ENCODE measurements at places on chromosomes 6 and 20.

GRCh38 chr20:50130356-50130723, 17.4 kb upstream of the UBE2V1 start:
- H3K27ac ChIP-seq = no peak overlapping the region
- no peak overlapping the region for H3K4me3 ChIP-seq
- no peak for DNase-seq
- H3K4me1 ChIP-seq = no peaks in the 10 kb centered on the region

DNA sequence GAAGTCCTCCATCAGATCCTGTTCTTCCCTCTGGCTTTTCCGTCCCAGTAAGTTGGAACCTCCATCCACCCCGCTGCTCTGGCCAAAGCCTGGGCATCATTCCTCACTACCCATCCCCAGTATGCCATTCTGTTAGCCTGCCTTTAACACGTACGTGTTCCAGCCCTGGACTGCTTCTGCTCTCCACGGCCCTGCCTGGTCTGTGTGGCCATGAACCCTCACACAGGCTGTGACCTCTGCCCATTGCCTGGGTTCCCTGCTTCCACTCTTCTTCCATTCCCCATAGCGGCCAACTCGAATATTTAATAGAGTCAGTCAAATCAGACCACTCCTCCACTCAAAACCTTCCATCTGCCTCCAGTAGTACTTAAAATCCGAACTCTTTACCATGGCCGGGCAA, 29.4 kb downstream of the RALGAPA2 start:
- H3K27ac ChIP-seq = no peak overlapping the region
- no peak for DNase-seq
- H3K36me3 ChIP-seq = no peaks in the 10 kb centered on the region
- no peaks in the 10 kb centered on the region for H3K27me3 ChIP-seq
- no peak overlapping the region for H3K4me3 ChIP-seq
- no peaks in the 10 kb centered on the region for H3K4me1 ChIP-seq

- H3K36me3 ChIP-seq = no peaks in the 10 kb centered on the region
- no peak overlapping the region for H3K4me3 ChIP-seq
- no peaks in the 10 kb centered on the region for H3K27me3 ChIP-seq
- peaks cover 8% of the 10 kb centered on the region for H3K4me1 ChIP-seq
These were observed 8.3 kb downstream of the ID4 start for GRCh38 chr6:19845266-19846041.

- H3K4me1 ChIP-seq = no peaks in the 10 kb centered on the region
- no peak overlapping the region for H3K4me3 ChIP-seq
- H3K36me3 ChIP-seq = peaks cover 4% of the 10 kb centered on the region
- no peak for DNase-seq
These were observed 19.1 kb upstream of the ERVFRD-1 start for GRCh38 chr6:11130605-11131004.

GRCh38 chr6:123016431-123017103, 20.5 kb downstream of the CLVS2 start:
- DNase-seq = peak; percentile 26
- H3K4me3 ChIP-seq = no peak overlapping the region
- no peak overlapping the region for H3K27ac ChIP-seq
- no peaks in the 10 kb centered on the region for H3K4me1 ChIP-seq
- H3K36me3 ChIP-seq = no peaks in the 10 kb centered on the region

- no peaks in the 10 kb centered on the region for H3K27me3 ChIP-seq
- H3K36me3 ChIP-seq = no peaks in the 10 kb centered on the region
- DNase-seq = peak; percentile 36
- no peaks in the 10 kb centered on the region for H3K4me1 ChIP-seq
- H3K27ac ChIP-seq = no peak overlapping the region
- H3K4me3 ChIP-seq = no peak overlapping the region
These were observed 31.7 kb upstream of the UBR2 start for GRCh38 chr6:42532038-42532669.

DNA sequence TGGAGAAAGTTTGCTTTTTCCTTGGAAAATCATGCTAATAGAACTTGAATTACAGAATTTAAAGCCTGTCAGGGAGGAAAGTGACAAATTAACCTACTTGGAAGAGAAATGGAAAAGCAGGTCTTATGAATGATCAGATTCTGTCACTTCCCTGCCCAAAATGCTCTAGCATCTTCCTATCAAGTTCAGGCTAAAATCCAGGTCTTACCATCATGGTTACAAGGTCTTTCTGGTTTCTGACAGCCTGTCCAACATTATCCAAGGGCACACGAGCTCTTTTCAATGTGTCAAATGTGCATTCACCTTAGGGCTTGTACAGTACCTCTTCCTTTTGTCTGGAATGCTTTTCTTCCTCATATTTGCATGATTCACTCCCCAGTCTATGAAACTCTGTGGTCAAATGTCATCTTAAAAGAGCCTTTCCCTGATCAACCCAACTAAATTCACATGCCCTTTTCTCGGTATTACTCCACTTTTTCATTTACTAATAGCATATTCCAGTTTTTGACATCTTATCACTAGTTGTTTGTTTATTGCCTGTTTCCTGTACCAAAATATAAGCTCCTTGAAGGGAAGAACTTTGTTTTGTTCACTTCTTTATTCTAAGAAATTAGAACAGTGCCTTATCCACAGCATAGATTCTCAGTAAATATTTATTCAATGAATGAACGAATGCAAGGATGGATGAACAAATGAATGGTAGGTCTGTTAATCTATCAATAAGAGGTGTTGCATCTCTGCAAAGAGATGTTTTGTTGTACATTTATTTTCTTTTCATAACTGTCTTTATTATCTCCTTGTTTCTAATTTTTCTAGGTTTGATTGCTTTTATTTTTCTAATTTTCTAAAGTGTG, 139.5 kb downstream of the BCAS1 start:
- H3K4me3 ChIP-seq = no peak overlapping the region
- peaks cover 9% of the 10 kb centered on the region for H3K4me1 ChIP-seq
- H3K27me3 ChIP-seq = no peaks in the 10 kb centered on the region
- DNase-seq = no peak
- H3K36me3 ChIP-seq = no peaks in the 10 kb centered on the region

GRCh38 chr6:136582711-136583471, 32.7 kb upstream of the MAP7 start:
- no peaks in the 10 kb centered on the region for H3K36me3 ChIP-seq
- no peak overlapping the region for H3K27ac ChIP-seq
- H3K4me1 ChIP-seq = no peaks in the 10 kb centered on the region
- no peaks in the 10 kb centered on the region for H3K27me3 ChIP-seq

DNA sequence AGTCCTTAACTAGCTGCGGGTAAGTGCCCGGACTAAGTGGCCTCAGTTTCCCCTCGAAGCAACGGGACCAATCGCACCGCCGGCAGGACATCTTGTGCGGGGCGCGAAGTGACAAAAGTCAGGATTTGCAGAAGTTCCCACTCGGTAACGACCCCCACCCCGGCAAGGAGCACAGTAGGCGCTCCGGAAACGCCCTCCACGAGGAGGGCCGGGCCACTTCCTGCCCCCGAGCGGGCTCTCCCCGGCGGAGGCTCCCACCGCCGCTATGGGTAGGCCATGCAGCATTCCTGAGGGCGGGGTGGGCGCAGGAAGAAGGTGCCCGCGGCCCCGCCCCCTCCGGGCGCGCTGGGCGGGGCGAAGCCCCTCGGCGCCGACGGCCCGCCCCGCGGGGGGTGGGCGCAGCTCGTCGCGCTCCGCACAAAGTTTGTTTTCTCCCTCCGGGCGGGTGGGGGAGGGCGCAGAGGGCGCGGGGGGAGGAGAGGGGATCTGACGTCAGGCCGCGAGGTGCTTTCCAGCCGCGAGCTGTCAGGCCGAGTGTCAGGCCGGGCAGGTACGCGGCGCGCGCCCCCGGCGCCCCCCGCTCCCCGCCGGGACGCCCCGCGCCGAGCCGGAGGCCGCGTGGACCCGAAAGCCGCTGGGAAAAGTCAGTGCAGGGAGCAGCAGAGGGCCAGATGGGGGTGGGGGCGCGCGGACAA, at the start of gene TGIF2:
TGIF2 (plus strand) TSS at position 495 of the 695 bp plus-strand sequence. CDS start 5,178 bp downstream, outside the sequence.
- DNase-seq = peak; percentile 91
- no peaks in the 10 kb centered on the region for H3K27me3 ChIP-seq
- peaks cover 16% of the 10 kb centered on the region for H3K4me1 ChIP-seq
- peaks cover 17% of the 10 kb centered on the region for H3K36me3 ChIP-seq

DNA sequence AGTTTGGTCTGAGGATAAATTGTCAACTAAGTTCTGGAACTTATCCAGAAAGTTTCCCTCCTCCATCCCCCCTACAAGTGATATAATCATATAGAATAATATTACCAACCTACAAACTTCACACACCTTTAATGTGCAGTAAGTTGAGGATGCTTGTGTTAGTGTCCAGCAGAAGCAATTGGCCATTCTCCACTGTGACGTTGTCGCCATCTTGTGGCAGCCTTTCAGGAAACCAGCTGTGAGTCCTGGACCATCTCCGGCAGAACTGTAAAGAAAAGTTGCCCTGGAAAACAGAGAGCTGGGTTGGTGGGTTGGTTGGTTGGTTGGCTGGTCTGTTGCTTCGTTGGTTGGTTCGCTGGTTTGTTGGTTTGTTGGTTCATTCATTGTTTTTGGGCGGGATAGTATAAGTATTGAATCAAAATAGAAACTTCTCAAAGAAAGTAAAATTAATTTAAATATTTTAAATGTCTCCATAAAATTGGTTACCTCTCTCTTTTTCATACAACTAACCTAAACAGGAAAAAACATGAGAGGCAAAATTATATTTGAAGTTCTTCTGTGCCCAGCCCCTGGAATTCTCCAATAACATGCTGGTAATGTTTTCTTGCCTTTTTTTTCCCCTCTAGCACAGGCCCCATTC, 127.5 kb downstream of the PKHD1 start:
- H3K27me3 ChIP-seq = no peaks in the 10 kb centered on the region
- no peak overlapping the region for H3K27ac ChIP-seq
- peak; percentile 76 for DNase-seq

GRCh38 chr20:63794614-63795013, 36.5 kb downstream of the ZBTB46 start:
- no peak for DNase-seq
- H3K36me3 ChIP-seq = peaks cover 9% of the 10 kb centered on the region
- no peak overlapping the region for H3K27ac ChIP-seq
- no peaks in the 10 kb centered on the region for H3K4me1 ChIP-seq

DNA sequence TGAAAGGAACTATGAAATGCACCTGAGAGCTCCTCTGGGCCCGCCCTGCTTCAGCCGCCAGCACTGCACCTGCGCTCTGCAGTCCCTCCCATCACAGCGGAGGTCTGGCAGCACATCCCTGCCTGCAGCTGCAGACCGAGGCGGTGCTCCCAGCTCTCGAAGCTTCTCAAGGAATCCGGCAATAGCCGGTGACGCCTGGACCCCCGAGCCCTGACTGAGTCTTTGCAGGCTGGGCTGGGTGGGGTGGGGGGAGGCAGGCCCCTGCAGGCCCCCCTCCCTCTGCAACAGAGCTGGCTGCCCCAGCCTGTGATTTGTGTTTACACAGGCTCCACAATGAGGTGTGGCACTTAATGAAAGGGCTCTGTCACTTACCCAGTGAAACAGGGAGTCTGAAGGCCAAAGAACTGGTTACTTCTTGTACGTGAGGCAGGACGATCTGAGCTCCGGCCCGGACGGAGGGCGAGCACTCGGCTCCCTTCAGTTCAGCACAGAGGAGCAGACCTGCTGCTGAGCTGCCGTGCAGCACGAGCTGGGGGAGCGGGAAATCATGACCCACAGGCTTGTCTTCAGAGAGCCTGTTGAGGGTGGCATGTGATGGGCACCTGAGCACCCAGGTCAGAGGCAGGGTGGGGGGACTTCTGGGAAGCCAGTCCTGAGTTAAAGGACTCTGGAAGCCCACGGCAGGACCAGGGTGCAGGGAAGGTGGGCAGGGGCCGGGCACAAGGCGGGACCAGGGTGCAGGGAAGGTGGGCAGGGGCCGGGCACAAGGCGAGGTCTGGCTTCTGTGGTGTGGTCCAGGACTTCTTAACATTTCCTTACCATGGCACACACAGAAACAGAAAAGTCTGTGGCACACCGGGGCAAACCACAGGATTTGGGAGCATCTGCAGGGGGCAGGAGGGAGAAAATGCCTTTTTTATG, 192.3 kb upstream of the THBS2 start:
- no peaks in the 10 kb centered on the region for H3K27me3 ChIP-seq
- no peak overlapping the region for H3K27ac ChIP-seq
- no peak for DNase-seq

DNA sequence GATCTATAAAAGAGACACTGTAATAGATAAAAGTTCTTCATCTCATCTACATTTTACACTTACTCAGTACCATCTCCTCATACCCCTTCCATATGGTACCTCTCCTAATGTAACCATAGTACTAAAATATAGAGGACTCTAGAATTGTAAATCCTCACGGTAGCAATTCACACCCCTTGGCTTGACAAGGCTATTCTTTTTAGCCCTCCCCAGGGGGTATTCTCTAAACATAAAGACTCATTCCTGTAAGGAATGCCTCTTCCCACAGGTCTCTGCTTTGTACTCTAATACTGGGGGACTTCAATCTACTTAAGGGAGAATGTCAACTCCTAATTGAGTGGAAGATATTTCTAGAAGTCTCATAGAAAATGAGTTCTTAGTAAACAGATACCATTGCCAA, 85.9 kb downstream of the VIP start:
- H3K36me3 ChIP-seq = no peaks in the 10 kb centered on the region
- no peak overlapping the region for H3K27ac ChIP-seq
- no peaks in the 10 kb centered on the region for H3K27me3 ChIP-seq
- no peak overlapping the region for H3K4me3 ChIP-seq

DNA sequence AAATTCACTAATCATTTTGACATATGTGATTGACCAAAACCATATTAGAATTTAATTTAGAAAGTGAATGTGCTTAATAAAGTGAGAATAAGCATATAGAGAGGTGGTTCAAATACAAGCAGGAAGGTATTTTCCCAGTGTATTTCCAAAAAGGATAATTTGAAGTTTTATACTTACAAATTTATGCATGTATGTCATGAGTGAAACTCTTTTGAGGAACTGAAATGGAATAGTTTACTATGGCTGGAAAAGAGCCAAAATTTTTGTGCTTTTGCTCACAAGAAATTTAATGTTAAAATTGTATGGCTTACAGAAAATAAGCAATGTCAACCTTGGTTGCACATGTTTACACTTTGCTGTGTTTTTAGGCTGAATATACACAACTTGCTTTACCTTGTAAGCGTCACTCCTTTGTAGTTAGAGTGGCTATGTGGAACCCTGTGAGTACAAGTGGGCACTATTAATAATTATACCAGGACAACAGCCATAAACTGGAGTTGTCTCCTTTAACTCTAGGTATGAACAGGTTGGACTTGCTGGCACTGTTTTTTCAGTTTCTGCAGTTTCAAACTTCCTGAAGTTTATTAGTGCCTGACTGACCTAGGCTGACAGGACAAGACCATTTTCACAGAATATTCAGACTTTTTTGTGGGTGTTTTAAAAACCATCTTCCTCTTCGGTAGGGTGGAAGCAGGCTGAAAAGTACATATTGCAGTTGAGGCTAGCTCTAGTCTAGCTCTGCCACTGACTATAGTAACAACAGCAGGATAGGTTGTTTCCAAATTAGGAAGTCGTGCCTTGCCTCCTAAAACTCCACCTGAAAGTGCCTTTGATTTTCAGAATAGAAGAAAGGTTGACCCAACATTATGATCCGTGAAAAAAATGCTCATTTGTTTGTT, 6.0 kb downstream of the AFDN start:
- H3K4me1 ChIP-seq = peaks cover 6% of the 10 kb centered on the region
- no peaks in the 10 kb centered on the region for H3K27me3 ChIP-seq
- no peaks in the 10 kb centered on the region for H3K36me3 ChIP-seq
- H3K4me3 ChIP-seq = no peak overlapping the region
- no peak for DNase-seq

Data from neuronal stem cell (in vitro differentiated cells).